Choroid plexus epithelial cell (primary cell): ENCODE measurements at places on chromosomes 7 and 10.

- DNase-seq = no peak
Observed at GRCh38 chr7:138396251-138397070, 63.6 kb upstream of the TRIM24 start.

GRCh38 chr7:57403601-57404342 is 46.2 kb upstream of the ZNF716 start:
- no peak for DNase-seq

GRCh38 chr7:97174303-97174702 is 56.8 kb downstream of the SDHAF3 start:
- peak; percentile 16 for DNase-seq

DNA sequence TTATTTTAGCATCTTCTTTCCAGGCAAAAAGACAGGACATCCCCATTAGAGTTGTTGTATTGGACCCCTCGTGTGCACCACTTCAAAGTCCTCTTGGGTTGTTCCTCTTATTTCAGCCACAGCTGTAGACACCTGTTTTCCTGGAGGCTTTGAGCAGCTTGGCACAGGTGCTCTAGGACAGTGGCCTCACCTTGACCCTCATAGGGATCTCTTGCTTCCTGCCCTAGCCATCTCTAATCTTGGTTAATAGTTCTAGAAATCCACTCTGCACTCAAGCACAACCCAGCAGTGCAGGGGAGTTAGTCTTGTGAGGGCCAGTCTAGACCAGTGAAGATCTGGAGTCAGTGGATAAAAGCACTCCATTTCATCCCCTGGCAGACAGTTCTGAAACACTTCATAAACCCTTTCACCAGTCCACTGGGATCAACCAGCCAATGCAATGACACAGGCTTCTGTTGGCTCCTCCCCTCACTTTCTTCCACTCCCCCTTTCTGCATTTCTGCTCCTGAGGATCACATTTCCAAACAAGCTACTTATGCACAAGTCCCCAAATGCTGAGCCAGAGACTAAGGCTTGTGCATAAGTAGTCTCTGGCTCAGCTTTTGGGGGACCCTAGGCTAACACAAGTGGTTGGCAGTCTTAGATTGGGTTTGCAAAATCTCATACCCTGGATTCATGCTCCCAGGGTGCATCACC is 131.5 kb upstream of the LAMB4 start:
- DNase-seq = peak; percentile 15

- DNase-seq = no peak
Observed at GRCh38 chr10:86361156-86362128, 5.2 kb downstream of the GRID1 start.
